ENCODE measurements at places on chromosomes 2 and 18.

GRCh38 chr2:40451918-40452605 lies at the start of gene SLC8A1:
Gene SLC8A1 (minus strand): TSS chr2:40452090.
- DNase-seq, result no peak

DNA sequence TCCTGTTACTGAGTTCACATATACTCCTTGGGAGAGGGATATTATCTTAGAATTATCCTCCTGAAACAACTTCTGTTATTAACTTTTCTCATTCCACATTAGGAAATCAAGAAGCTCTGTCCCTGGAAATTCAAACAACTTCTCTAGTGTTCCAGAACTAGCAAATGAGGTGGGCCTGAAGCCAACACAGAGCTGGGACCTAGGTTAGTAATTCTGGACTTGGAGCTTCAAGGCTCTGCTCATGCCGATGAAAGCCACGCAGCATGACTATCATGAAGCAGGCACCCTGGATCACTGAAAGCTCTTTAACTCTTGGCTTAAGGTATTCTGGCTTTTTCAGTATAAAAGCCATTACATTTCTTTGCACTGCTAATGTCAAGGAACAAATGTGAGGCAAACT lies 242.7 kb downstream of the TGIF1 start:
- DNase-seq, result no peak

DNA sequence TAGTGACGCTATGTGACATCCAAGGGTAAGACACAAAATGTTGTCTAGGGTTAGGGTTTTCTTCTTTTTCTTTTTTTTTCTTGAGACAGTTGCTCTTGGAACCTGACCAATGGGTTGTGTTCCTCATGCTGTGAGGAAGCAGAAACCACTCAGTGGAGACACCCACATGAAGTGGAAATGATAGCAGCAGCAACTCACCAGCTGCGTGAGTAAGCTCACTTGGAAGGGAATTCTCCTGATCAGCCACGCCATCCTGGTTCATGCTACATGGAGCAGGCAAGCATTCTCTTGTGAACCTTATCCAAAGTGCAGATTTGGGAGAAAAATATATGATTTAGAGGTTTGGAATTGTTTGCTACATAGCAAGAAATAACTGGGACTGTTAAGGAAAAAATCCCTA lies 863.7 kb downstream of the EPHA4 start:
- DNase-seq, result no peak

DNA sequence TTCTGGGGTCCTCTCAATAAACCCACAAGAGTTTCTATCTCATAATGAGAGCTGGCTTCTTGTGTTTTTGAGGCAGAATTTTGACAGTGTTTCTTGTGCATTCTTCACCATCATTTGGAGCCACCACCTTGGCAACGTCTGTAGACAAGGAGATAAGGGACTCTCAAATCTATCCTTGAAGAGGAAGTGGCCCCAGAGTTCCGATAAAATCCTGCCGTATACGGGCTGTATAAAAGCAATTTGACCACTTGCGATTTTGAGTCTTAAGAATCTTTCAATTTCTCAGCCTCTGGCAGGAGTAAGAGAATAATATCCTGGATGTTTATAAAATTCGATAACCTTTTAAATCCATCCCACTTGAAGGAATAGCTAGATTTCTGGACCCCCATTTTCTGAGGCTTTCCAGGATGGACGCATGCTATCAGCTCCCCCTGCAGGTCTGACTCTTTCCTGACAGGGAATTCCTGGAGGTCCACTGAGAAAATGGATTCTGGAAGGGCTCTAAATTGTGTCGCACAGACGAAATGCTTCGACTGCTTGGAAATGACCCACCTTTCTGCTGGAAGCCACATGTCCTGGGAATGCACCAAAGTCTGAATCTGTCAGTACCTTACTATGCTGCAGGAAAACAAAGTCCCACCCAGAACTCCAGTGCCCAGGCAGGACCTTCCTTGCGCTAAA lies 54.1 kb downstream of the E2F6 start:
- DNase-seq, result no peak

DNA sequence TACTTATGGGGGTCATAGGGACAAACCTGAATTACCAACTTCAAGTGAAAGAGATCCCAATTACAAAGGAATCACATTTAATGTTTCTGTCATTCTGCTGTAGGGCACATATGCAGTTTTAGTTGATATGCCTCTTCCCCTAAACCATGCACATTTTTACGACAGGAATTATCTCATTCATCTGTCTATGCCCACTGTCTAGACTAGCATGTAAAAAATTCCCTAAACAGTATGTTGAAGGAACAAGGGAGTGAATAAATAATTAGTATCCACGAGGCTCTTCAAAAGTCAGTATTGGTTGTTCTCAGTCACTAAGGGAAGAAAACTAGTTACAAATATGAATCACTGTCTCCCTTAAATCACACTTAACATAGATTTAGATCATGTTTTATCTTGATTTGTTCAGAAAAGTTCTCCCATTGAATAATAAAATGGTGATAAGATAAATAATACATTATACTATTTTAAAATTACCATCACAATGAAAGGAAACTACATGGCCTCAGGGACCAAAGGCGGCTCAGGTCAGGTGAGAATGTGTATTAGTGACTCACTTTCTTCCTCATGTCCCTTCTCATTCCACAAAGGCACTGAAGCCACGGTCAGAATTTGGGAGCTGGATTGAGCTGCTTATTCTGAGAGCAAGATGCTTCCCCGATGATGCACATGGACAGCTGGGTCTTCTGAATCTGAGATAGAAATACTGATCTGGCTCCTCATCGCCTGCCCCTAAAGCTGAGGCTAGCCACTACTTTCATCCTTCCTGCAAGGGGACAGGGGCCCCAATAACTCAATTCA lies 29.1 kb downstream of the DYM start:
- no peak for DNase-seq

Data from stimulated activated CD8-positive, alpha-beta memory T cell treated with anti-CD3 and anti-CD28 coated beads, Interleukin-4, amount 100 ng/mL, for 24 hours (primary cell).